ENCODE measurements at places on chromosomes 16 and 17. TPM values are rescaled to one million over a fixed set of nuclear protein-coding genes. Genes with fewer than 3 reads are reported as not detected.

DNA sequence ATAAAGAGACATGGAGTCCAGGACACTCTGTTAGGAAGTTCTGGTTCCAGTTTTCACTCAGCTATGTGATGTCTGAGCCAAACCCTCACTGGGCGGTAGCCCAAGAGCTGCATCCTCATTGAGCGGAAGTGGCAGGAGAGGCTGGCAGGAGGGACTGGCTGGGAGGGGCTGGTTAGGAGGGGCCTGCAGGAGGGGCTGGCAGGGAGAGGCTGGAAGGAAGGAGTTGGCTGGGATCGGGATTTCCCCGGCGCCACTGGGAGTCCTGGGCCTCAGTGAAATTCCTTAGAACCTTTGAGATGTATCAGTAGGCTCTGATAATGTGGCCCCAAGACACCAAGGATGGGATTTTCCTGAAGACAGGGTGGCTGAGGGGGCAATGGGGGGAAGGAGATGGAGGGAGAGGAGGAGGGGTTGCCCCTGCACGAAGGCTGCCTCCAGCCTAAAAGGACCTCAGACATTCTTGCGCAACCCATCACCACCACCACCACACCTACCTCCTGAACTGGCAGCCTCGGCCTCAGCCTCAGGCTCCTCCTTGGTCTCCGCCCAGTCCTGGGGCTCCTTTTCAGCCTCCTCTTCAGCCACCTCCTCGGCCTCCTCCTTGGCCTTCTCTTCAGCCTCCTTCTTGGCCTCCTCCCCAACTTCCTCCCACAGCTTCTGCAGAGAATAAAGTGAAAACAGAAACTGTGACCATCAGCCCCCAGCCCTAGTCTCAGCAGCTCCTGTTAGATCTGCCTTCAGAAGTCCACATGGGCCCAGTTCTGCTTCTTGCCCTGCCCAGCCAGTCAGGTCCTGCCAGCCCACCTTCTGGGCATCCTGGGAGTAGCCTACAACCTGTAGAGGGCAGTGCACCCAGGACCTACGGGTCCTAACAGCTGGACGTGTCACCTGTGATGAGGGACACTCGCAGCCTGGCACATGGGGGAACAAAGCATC, 31.7 kb downstream of the CNGB1 start:
- H3K27me3 ChIP-seq: no peaks in the 10 kb centered on the region
- H3K36me3 ChIP-seq: no peaks in the 10 kb centered on the region
- DNase-seq: peak; percentile 61
- no peak overlapping the region for H3K4me3 ChIP-seq

Gene DOC2B
- total RNA-seq: 5.1 TPM

Gene CXCL16
- total RNA-seq: 32.7 TPM

Gene DHRS7C
- not detected for total RNA-seq

- H3K36me3 ChIP-seq: peaks cover 40% of the 10 kb centered on the region
- H3K27ac ChIP-seq: no peak overlapping the region
- H3K4me1 ChIP-seq: no peaks in the 10 kb centered on the region
- no peak overlapping the region for H3K4me3 ChIP-seq
- no peak for DNase-seq
These were observed 17.5 kb downstream of the ALKBH5 start for GRCh38 chr17:18201108-18201507.

DNA sequence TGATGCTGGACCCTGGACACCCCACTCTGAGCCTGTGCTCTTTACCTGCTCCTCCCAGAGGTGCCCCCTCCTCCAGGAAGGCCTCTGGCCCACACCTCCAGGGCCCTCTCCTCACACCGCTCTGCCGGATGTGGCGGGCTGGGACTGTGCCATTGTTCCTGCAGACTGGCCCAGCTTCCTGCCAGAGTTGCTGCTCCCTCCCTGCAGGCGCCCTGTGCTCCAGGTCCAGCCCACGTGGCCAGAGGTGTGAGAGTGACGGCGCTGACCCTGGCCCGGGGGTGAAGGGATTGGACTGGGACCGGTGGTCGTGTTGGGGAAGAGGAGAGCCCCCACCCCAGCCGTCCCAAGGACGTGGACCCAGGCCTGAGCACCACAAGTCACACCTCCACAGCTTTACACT, 5.7 kb downstream of the E4F1 start:
- no peak overlapping the region for H3K27ac ChIP-seq
- DNase-seq: no peak
- no peak overlapping the region for H3K4me3 ChIP-seq
- peaks cover 21% of the 10 kb centered on the region for H3K36me3 ChIP-seq

All from lung (tissue), 17 donors.